ENCODE measurements at places on chromosomes 6 and 20. TPM values are rescaled to one million over a fixed set of nuclear protein-coding genes. Genes with fewer than 3 reads are reported as not detected.

Gene CBLN4
- total RNA-seq = not detected

Gene DLK2
- not detected for total RNA-seq

Gene SNTA1
- 295 TPM for total RNA-seq

Gene COL12A1
- 28.6 TPM for total RNA-seq

Gene MUC21
- total RNA-seq = not detected

Gene TMEM200A
- not detected for total RNA-seq

Gene LY6G5B
- total RNA-seq = 0.67 TPM

Gene PLG
- not detected for total RNA-seq

Gene NRM
- 2.2 TPM for total RNA-seq

GRCh38 chr20:2289475-2289874, 6.3 kb upstream of the TGM3 start:
- DNase-seq = no peak

- DNase-seq = no peak
Observed at GRCh38 chr6:130615816-130616215, 211.4 kb upstream of the SMLR1 start.

DNA sequence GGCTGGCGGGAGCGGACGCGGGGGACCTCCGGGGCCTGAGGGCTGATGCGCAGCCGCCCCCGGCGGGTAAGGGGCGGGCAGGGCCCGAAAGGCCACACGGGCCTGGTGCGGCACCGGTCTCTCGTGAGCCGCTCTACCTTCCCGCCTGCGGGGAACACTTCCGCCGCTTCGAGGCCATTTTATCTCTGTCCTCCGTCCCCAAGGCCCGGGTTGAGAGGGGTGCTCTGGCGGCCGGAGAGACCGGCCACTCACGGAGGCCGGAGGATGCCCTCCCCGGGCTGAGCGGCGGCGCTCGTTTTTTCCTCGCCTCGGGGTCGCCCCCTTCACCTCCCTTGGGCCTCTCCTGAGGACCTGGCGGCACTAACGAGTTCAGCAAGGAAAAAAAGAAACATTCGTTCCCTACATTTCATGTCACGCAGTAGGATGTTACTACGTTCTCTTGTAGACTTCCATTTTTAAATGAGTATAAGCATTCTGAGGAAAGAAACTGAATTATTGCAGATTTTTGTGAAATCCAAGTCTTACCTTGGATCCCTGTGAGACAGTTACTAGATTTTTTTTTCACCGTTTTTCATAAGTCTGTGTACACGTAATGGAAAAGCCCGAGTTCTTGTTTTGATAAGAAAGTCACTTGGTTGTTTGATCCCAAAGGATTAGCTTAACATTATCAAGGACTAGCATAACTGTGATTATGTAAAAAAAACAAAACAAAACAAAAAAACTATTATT, 575 bp downstream of the WTAP start:
- no peak for DNase-seq

- no peak for DNase-seq
Observed at GRCh38 chr20:16240355-16240754, 332.9 kb downstream of the KIF16B start.

DNA sequence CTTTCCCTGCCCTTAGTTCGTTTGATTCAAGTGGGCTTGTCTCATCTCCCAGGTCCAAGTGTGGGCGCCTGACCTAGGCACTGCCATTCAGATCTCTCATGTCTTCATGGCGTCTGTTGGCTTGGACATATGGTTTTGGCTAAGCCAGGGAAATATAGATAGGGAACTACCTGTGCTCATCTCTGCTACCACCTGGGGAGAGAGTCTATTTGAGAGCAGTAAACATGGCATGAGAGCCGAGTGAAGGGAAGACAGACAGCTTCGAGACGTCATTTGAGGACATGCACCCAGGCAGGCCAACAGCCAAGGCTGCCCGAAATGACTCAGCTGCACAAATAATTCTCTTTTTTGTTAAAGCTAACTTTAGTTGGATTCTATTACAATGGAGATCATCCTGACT, 370.7 kb upstream of the AGPAT4 start:
- DNase-seq = no peak

DNA sequence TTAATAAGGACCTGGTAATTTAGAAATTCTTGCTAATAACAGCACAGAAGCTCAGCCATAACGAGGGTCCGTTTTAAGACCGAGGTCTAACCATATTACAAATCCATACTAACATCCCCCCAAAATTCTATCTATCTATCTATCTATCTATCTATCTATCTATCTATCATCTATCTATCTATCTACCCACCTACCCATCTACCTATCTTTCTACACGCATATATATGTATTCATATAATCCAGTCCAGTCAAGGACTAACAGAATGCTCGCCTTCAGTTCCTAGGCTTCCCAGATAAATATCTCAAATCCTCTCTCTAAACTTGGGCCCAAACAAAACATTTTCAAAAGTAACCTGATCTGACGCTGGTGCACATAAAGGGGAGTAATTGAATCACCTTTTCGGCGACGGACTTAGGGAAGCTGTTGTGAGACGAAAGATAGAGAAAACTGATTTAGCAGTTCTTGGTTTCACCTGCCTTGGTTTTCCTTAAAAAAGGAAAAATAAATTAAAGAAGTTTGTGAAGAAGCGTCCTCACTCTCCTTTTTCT, 14.5 kb downstream of the HMGN4 start:
- DNase-seq = no peak

DNA sequence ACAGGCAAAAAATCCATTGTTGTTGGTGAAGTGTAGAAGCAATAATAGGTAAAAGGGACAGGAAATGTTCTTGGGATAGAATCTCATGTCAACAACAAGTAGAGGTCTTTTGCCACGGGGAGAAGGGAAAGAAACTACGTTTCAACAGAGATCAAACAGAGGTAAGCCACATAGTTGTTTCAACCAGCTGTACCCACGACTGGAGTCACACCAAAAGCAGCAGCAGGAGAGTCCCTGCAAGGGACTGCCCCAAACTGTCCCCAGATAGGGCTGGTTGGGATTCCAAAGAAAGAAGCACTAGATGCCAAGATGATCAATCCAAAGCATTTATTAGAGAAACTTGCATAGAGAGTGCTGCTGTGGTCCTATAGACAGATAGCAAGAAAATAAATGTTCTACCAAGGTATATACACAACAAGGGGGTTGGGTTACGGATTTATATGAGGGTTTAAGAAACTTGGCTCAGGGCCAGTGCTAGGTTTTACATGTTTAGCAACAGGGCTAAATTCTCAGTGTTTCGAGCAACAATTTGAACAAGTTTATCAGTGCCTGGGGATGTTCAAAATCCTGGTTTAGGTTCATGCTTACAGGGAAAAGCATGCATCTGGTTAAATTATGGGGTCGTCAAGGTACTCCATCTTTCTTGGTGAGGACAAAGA, 466.5 kb downstream of the MMUT start:
- no peak for DNase-seq

- no peak for DNase-seq
Observed at GRCh38 chr6:79778816-79779215, 147.7 kb downstream of the SH3BGRL2 start.

DNA sequence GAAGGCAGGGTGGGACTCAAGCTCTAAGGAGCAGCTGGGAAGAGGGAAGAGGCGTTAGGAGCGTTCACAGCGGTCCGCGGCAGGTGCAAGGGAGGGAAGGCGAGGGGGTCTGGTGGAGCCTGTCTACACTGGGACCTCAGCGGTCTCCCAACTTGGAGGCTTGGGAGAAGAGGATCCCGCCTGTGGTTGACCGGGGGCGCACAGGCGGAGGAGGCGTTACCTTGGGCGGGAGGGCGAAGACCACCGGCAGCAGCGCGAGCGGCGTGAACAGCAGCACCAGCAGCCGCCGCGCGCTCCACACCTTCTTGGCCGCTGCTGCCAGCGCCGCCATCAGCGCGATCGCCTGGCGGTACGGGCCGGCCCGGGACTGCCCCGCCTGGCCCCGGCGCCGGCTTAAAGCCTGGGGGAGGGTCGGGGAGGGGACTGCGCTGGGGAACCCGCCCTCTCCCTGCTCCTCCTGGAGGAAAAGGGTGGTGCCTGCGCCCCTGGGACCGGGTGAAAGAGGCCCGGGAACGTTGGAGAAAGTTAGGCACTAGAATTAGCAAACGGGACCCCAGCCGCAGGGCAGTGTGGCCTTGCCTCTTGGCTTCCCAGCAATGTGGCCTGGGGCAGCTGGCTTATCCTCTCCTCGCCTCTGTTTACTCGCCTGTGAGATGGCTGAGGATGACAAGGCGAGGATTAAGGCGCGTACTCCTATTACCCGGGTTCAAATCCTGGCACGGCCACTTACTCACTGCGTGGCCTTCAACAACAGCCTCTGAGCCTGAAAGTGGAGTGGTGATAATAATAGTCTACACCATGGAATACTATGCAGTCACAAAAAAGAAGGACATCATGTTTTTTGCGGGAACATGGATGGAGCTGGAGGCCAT, at the start of gene SLC13A3:
SLC13A3 (minus strand) TSS at position 369 of the 872 bp plus-strand sequence; CDS start at position 331, 38 bp downstream.
- DNase-seq = no peak

DNA sequence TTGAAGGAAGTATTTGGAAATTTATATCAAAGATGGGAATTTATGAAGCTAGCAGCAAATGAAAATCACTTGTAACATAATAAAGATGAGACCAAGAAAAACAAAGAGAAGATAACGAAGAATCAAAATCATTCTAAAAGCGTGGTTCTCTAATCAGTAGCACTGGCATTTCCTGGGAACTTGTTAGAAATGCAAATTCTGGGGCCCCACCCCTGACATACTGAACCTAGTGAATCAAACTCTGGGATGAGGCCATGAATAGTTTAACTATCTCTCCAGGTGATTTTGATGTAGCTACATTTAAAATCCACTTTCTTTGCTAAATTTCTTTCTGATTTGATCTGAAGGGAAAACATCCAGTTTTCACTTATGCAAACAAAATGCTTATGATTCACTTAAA, 1075.6 kb downstream of the HACE1 start:
- no peak for DNase-seq
